AG08395 (cell line): ENCODE measurements at places on chromosomes 3 and 15.
A peak's percentile ranks its signal among the peaks of the same experiment; 100 is the strongest.

GRCh38 chr15:84725001-84725491 is 9.1 kb upstream of the SEC11A start:
- DNase-seq: peak; percentile 40

DNA sequence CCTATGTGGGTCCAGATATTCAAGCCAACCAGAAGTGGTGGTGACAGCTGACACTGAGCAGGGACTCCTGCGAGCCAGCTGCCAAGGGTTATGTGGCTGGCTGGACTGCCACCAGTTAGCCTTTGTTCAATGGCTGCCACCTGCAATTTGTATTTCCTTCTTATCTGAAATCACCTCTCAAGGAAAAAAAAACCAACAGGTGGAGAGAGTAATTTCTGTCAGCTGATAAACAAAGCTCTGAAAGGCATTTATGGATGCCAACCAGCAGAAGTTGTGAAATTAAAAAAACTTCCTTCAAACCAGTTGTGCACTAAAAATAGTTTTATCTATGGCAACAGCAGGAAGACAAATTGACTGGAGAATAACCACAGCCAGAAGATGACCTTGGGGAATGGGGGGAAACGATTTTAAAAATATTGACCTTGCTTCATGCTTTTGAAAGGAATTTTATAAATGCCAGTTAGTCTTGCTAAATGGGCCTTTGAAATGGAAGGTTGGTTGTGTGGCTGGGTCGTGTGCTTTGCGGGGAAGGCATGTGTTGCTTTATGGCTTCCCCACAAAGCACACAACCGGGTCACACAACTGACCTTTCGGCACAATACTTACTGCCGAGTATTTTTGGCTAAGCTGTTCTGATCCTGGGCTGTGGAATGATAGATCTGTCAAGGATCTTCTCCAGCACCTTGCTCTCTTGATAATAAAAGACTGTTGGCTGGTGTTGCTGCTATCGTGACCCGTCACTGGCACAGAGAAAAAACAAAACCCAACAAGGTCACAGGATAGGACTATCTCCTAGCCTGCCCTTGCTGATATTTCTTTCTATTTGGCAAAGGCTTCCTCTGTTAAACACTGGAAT is 3.5 kb downstream of the MYZAP start:
- no peak for DNase-seq

DNA sequence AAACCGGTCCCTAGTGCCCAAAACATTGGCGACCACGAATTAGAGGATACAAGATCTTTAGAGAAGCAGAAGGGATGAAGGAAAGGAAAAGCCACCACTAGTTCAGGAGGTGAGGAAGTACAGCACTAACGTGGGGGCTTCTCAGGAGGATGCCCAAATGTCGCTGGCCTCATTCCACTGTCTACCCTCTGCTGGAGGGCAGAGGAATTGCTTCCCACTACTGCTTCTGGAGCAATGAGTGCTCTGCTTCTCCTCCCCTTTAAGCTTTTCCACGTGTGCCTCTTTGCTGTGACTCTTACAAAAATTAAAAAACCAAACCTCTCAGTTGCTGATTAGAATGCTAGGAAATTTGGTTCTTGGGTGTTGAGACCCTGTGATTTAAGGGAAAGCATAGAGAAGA is 281.3 kb downstream of the CLSTN2 start:
- no peak for DNase-seq

DNA sequence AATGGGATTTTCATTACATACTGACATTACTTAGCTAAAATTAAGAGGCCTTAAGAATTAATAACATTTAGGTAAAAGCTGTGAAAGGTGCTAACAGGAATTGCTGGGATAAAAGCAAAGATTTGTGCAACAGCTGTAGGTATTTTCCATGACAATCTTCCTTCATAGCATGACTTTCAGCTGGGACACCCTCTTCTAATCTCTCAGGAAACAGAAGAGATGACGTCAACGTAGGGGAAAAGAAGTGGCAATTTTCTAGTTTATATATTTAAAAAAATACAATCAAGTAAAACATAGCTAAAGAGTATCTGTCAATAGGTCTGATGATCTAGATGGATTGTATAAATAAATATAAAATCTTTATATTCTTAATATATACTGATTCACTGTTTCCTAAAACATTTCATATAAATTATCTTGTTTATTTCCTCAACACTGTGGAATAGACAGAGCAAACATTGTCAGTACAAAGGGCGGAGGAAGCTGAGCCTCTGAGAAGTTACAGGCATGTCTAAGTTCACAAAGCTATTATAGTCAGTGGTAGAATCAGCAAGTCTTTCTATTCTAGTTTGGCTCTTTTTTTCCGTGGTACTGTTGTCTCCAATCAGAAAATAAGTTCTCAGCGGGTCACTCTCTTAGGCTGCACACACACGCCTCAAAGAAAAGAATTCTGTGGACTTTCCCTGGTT is 217.0 kb downstream of the P3H2 start:
- DNase-seq: no peak

- no peak for DNase-seq
Observed at GRCh38 chr15:65071381-65071811, 3.6 kb upstream of the RASL12 start.

DNA sequence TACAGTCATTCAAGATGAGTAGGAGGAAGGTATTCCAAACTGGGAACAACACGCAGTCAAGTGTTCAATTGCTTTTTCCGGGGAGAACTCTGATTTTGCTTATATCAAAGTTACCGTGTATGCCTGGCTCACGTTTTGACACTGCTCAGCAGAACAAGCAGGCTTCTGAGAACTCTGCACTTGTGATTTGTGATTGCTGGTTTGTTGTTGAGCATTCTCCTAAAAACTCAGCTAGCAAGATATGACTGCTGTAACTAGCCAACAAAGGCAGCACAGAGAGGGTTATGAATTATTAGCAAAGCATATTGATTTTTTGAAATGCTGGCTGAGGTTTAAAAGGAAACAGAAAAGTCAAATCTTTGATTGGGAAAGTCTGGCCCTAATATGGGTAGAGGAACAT is 151.7 kb downstream of the ZPLD1 start:
- DNase-seq: no peak

GRCh38 chr3:191070762-191071403 is 128.2 kb upstream of the OSTN start:
- no peak for DNase-seq

DNA sequence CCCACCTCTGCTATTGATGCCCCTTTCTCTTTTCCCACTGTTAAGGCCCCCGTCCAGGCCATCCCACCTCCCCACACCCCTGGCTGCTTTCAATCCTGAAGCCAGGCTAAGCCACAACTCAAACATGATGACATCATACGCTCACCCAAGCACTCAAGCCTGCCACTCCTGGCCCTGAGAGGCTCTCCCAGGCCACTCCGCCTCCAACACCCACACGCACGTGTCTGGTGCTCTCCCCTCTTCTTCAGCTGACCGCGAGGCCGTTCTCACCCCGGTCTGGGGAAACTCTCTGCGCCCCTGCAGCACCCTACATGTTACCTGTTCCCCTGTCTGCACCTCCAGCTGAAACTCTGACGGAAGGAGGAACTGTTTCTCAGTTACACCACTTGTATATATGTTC is 6.2 kb downstream of the ZXDC start:
- DNase-seq: no peak

DNA sequence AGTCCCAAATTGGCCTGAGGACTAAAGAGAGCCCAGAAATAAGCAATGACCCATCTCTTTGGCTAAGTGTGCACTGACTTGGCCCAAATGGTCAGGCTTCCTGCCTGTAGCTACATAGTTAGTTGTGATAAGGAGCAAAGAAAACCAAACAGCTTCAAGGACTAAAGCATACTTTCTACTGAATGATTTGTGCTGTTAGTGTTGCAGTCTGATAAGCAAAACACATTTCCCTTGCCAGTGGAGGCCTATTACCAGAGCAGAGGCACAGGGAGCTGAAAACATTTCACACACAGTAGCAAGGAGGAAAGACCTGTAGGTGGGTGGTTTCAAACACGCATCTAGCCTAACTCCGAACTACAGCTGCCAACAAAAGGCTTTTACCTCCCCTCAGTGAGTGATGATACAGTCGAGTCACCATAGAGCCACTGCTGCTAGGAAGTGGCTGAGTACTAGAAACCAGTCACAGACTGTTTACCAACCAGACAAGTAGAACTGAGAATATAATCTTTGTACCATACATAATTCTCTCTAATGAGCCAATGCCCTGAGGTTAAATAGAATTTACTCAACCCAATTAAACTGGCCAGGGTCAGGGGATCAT is 222.3 kb upstream of the THBS1 start:
- DNase-seq: no peak

DNA sequence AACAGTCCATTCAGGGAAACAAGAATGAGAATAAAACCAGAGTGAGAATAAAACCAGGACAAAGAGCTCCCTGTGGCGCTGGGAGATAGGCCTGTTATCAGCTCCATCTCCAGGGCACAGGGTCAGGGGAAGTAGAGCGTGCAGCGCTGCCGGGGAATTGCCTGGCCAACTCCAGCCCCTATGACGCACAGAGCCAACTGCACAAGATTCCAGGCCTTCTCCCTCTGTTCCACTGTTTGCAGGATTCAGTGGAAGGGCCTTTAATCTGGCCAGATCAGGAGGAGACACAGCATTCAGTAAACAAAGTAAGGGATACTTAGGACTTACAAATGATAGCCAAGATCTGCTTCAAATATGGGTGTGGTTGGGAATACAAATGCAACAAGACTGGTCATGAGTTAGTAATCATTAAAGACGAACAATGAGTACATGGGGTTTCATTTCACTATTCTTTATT is 49.4 kb downstream of the ITGB5 start:
- peak; percentile 66 for DNase-seq

DNA sequence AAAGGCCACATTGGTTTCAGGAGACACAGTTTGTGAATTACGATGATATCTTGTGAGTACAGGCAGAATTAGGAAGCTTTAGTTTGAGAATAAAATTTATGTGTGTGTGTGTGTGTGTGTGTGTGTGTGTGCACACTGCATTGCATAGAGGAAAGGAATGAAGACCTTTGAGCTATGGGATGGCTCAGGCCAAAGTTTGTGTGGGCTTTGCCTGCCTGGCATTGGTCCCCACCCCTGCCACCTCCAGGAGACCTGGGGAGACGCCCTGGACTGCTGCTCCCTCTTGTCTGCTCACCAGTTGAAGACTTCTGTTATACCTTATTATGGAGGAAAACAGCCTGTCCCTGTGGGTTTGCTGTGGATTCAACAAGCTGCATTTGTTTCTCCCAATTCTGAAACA is 37.2 kb downstream of the TIGIT start:
- DNase-seq: no peak

GRCh38 chr15:36944442-36944841 is 155.9 kb downstream of the MEIS2 start:
- DNase-seq: no peak

GRCh38 chr15:23039917-23040281 is 530 bp upstream of the TUBGCP5 start:
- DNase-seq: no peak

DNA sequence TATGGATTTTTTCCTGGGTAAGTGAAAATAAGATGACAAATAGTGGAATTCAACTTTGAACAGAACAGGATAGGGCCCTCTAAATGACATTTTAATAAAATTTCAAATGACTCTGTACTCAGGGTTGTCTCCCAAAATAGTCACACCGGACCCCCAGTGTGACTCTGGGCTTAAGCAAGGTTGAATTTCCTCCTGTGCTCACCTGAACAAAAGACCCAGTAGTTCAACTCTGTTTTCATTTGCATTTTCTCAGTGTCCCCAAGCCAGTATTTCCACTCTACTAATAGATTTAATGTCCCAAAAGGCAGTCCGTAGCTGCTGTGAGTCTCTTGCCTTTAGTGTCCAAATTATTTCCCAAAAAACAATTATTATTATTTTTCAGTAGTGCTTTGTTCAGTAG is 296.6 kb downstream of the PLOD2 start:
- no peak for DNase-seq

GRCh38 chr15:63221346-63221745 is 31.9 kb downstream of the RAB8B start:
- no peak for DNase-seq

DNA sequence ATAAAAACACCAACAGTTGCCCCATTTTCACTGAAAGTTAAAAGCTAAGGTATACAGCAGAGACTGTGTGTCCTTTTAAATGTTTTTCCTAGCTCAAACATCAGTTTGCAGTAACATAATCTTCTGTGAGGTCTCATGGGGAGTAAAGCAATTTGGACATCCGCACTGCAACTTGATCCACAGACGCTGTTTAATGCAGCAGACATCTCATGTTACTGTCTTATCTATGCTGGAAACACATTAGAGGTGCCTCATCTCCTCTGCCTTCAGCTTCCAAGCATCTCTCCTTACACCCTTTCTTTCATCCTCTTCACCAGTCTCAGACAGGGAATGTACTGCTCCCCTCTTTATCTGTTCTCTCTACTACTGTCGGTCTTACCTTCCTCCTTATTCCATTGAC is 53.7 kb upstream of the ATP11B start:
- no peak for DNase-seq

DNA sequence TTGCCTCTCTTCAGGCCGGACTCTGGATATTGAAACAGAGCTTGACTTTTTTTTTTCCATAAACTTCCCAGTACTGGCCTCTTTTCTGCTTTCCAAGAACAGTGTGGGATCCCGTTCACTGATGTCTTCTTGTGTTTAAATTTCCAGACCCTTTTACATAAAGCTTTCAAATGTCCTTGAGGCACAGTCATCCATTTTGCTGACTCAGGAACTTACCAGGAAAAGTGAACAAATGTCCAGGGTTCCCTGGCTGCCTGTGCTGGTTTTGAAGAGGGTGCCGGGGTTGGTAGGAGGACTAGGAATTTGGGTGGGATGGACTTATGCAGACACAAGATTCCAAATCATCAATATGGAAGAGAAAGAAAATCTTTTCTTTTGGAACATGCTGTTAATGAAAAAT is 68.1 kb downstream of the CHDH start:
- DNase-seq: no peak

GRCh38 chr3:124610130-124610529 is 120.1 kb upstream of the UMPS start:
- DNase-seq: no peak

GRCh38 chr15:85306946-85307686 is 73.3 kb upstream of the AKAP13 start:
- no peak for DNase-seq

DNA sequence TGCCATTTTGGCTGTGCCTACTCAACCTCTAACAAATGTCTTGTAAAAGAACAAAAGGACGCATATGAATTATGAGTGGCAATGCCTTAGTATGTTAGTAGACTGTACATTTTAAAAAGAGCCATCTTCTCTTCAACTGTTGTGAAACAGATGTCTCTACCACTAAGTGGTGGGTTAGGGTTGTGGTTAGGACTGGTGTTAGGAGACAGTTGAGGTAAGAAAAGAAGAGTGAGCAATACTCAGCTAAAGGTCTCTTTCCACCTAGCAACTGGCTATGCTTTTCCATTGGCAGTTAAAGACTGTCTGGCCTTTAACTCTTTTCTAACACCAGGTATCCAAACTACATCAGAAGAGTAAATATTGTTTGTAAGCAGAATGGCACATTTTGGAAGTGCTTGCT is 221.7 kb upstream of the TBC1D5 start:
- DNase-seq: no peak
